ENCODE measurements at places on chromosomes 2 and 18. TPM values are rescaled to one million over a fixed set of nuclear protein-coding genes. Genes with fewer than 3 reads are reported as not detected.

Gene MRPL44
- 21.0 TPM for total RNA-seq

Gene STAM2
- total RNA-seq = 34.0 TPM

Gene NCKAP5
- 2.6 TPM for total RNA-seq

Gene PIK3C3
- total RNA-seq = 31.0 TPM

Gene FAM237A
- not detected for total RNA-seq

Gene FBXO48
- 3.0 TPM for total RNA-seq

Gene PREPL
- 24.4 TPM for total RNA-seq

Gene LAMA1
- 3.4 TPM for total RNA-seq

Gene C1QL2
- total RNA-seq = not detected

Gene DCTN1
- 71.3 TPM for total RNA-seq

Gene SCN2A
- 0.99 TPM for total RNA-seq

Gene SERPINB13
- not detected for total RNA-seq

Gene STK25
- 129 TPM for total RNA-seq

Gene HOXD11
- not detected for total RNA-seq

Gene EPB41L3
- total RNA-seq = 22.1 TPM

Gene UGT1A8
- total RNA-seq = not detected

Gene FHOD3
- total RNA-seq = 0.52 TPM

Gene CDH19
- total RNA-seq = 1.3 TPM

Gene COLEC11
- 11.5 TPM for total RNA-seq

Gene SNORC
- 1.8 TPM for total RNA-seq

Gene ALLC
- total RNA-seq = not detected

Gene GBX2
- not detected for total RNA-seq

Gene FNDC4
- total RNA-seq = 20.8 TPM

Gene GPC1
- 30.7 TPM for total RNA-seq

Gene TLX2
- total RNA-seq = not detected

Gene ANKRD30BL
- not detected for total RNA-seq

Gene TGFA
- 13.5 TPM for total RNA-seq

Gene AGXT
- total RNA-seq = not detected

Gene FAM117B
- 17.1 TPM for total RNA-seq

Gene MARCO
- total RNA-seq = not detected

Gene PUM2
- total RNA-seq = 43.3 TPM

Gene KIAA2012
- total RNA-seq = not detected
